ENCODE measurements at places on chromosomes 16 and 17. TPM values are rescaled to one million over a fixed set of nuclear protein-coding genes. Genes with fewer than 3 reads are reported as not detected.

The MYLK3 gene
- 1.5 TPM for polyA plus RNA-seq

The PRSS21 gene
- not detected for polyA plus RNA-seq

The PFAS gene
- polyA plus RNA-seq: 7.6 TPM

The LITAFD gene
- polyA plus RNA-seq: not detected

- DNase-seq: peak; percentile 82
- no peaks in the 10 kb centered on the region for H3K4me1 ChIP-seq
- peak overlapping the region; percentile 20 for H3K27ac ChIP-seq
- no peaks in the 10 kb centered on the region for H3K36me3 ChIP-seq
- H3K27me3 ChIP-seq: no peaks in the 10 kb centered on the region
Measured at GRCh38 chr16:56915336-56916119, 16.4 kb upstream of the HERPUD1 start.

DNA sequence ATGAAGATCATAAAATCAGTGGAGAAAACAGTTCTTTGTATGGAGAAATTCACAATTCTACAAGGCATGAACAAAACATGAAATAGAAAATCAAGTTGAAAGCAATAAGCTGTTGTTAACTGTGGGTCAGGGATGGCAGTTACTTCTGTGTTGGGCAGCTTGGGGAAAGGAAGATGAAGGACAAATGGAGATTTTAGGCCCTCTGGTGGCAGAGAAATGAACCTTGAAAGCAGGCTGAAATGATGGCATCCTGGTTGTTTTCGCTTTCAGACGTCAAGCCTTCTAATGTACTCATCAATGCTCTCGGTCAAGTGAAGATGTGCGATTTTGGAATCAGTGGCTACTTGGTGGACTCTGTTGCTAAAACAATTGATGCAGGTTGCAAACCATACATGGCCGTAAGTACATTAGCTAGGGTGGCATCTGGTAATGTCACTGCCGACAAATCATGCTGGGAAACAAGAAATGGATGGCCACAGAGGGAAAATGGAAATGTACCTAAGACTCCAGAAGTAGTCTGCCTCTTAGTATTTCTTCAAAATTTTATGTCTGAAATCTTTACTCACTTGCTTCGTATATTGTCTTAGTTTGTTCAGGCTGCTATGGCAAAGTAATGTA, 108.9 kb downstream of the MAP2K6 start:
- no peaks in the 10 kb centered on the region for H3K27me3 ChIP-seq
- H3K27ac ChIP-seq: no peak overlapping the region
- no peak for DNase-seq
- no peaks in the 10 kb centered on the region for H3K4me1 ChIP-seq
- H3K36me3 ChIP-seq: peaks cover 8% of the 10 kb centered on the region

DNA sequence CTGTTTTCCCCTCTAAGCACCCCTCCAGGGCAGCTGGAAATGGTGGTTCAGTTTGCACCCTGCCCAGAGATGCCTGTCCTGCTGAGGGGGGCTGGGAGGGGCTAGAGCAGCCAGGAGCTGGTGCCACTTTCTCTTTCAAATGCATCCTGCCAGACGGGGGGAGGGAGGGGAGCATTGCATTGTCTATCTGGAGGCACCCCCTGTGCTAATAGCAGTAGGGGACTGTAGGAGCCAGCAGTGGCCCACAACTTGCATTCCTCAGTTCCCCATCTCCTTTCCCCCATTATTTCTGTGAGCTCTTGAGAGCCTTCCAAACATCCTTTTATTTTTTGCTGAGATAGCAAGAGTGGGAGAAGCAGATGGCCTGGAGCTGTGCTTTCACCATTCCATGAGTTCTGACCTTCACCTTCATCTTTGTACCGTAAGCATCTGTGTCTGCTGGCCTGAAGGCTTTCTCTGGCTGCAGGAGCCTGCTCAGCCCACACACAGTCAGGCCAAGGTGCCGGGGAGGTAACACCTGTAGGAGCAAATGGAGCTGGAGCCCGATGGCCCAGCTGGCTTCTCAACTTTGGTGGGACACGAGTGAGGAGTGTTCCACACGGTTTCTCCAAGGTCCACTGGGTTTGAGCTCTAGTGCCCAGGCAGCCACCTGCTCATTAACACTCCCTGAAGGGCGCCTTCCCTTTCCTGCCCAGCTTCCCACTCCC, 5.2 kb downstream of the WFDC1 start:
- DNase-seq: no peak
- no peaks in the 10 kb centered on the region for H3K27me3 ChIP-seq
- H3K4me1 ChIP-seq: peaks cover 9% of the 10 kb centered on the region
- no peak overlapping the region for H3K4me3 ChIP-seq
- H3K36me3 ChIP-seq: no peaks in the 10 kb centered on the region

- H3K4me1 ChIP-seq: peaks cover 2% of the 10 kb centered on the region
Measured at GRCh38 chr17:49327835-49328784, 33.9 kb downstream of the ZNF652 start.

DNA sequence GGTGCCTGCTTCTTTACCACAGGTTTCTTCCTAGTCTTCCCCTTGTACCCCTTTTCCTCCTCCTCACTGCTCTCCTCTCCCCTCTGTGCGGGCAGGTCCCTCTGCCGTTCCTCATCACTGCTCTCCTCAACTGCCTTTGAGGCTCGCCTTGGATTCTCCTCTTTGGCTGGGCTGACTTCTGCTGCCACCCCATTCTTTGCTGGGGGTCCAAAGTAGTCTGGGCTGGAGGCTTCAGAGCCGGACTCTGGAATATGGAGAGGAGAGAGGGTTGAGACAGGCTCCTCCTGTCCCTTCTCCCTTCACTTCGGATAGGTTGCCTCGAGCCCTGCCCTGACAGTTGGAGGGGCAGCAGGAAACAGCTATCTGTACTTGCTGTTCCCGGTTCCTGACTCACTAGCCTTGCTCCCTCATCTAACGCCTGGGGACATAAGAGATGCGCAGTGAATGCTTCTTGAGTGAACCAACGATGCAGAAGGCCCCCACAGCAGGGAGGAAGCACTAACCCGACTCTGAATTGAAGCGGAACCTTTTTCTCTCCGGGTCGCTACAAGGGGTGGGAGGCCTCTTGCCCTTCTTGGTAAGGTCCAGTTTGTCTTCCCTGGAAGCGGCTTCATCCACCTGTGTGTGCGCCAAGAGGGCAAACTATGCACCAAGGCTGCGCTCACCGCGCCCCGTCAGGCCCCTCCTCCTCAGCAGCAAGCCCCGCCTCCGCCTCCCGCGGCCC, 655 bp downstream of the HIRIP3 start:
- H3K27ac ChIP-seq: peak overlapping the region; percentile 99
- H3K27me3 ChIP-seq: no peaks in the 10 kb centered on the region
- peaks cover 24% of the 10 kb centered on the region for H3K36me3 ChIP-seq
- no peak for DNase-seq
- H3K4me3 ChIP-seq: peak overlapping the region; percentile 99

DNA sequence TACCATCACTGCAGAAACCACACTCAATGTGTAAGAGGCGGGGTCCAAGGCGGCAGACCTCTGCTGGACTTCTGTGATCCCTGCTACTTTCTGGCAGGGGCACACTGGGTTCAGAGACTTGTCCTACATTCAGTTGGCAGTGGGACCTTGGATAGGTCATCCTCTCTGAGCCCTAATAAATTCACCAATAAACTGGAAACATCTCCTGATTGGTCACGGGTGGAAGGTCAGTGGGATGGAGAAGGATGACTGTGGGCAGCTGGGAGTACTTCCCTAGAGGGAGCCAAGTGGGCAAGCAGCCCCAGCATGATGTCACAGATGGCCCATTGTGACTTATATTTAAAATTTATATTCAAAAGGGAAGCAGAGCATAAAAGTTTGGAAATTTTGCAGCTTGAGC, 49.7 kb downstream of the RNF112 start:
- no peaks in the 10 kb centered on the region for H3K27me3 ChIP-seq
- H3K4me1 ChIP-seq: no peaks in the 10 kb centered on the region
- no peak for DNase-seq
- H3K27ac ChIP-seq: no peak overlapping the region

DNA sequence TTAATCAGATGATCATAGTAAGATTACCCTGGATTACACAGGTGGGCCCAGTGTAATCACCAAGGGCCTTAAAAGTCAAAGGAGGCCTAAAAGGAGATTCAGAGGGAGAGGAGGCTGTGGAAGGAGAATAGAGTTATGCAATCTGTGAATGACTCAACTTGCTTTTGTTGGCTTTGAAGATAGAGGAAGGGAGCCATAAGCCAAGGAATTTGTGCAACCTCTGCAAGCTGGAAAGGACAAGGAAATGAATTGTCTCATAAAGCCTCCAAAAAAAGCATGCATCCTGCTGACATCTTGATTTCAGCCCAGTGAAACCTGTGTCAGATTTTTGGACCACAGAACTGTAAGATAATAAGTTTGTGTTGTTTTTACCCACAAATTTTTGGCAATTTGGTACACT, 109.6 kb downstream of the CNTNAP4 start:
- H3K27ac ChIP-seq: no peak overlapping the region
- no peaks in the 10 kb centered on the region for H3K36me3 ChIP-seq
- no peaks in the 10 kb centered on the region for H3K27me3 ChIP-seq
- DNase-seq: no peak

DNA sequence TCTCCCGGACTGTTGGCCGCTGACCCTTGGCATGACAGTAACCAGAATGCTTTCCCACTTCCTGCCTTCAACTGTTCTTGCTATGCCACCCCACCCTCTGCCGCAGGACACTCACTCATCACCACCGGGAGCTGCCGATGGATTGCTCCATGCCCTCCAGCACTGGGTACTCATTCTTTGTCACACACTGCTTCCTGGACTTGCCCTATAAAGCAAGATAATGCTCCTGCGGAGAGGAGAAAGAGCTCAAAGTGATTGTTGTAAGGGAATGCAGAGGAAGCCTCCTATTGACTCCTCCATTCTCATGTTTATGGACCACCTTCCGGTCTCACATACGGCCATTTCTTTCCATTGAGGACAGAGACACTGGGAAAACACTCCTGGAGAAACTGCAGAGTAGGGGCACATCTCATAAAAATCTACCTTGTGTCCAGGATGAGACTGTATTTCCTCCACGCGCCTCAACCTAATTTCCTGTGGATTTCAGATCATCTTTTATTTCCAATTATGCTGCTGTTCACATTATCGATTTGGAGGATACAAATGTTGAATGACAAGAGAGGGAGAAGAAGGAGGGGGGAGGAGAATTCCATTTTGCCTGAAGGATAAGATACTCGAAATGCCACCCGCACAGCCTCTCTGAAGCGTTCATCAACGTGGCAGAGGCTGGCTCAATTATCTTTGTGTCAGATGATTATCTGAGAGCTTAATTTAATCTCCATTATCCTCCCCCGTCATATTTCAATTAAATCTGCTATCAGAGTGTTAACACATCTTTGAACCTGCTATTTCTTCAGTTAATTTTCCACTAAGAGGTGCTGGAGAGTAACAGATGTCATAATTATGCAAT, 486.1 kb upstream of the SALL1 start:
- no peak for DNase-seq
- no peaks in the 10 kb centered on the region for H3K4me1 ChIP-seq
- no peaks in the 10 kb centered on the region for H3K36me3 ChIP-seq
- H3K27me3 ChIP-seq: no peaks in the 10 kb centered on the region
- H3K4me3 ChIP-seq: no peak overlapping the region

- no peaks in the 10 kb centered on the region for H3K4me1 ChIP-seq
- no peak overlapping the region for H3K27ac ChIP-seq
- H3K36me3 ChIP-seq: no peaks in the 10 kb centered on the region
- no peak for DNase-seq
- no peak overlapping the region for H3K4me3 ChIP-seq
- H3K27me3 ChIP-seq: no peaks in the 10 kb centered on the region
Measured at GRCh38 chr16:11475896-11476630, 110.7 kb downstream of the LITAF start.

- no peaks in the 10 kb centered on the region for H3K4me1 ChIP-seq
- DNase-seq: no peak
- H3K36me3 ChIP-seq: no peaks in the 10 kb centered on the region
- no peaks in the 10 kb centered on the region for H3K27me3 ChIP-seq
- H3K4me3 ChIP-seq: no peak overlapping the region
Measured at GRCh38 chr17:13755851-13756250, 154.1 kb upstream of the HS3ST3A1 start.

- no peaks in the 10 kb centered on the region for H3K27me3 ChIP-seq
- H3K36me3 ChIP-seq: no peaks in the 10 kb centered on the region
- H3K27ac ChIP-seq: no peak overlapping the region
- DNase-seq: no peak
- H3K4me1 ChIP-seq: peaks cover 8% of the 10 kb centered on the region
Measured at GRCh38 chr16:970386-970765, 408 bp downstream of the LMF1 start.

DNA sequence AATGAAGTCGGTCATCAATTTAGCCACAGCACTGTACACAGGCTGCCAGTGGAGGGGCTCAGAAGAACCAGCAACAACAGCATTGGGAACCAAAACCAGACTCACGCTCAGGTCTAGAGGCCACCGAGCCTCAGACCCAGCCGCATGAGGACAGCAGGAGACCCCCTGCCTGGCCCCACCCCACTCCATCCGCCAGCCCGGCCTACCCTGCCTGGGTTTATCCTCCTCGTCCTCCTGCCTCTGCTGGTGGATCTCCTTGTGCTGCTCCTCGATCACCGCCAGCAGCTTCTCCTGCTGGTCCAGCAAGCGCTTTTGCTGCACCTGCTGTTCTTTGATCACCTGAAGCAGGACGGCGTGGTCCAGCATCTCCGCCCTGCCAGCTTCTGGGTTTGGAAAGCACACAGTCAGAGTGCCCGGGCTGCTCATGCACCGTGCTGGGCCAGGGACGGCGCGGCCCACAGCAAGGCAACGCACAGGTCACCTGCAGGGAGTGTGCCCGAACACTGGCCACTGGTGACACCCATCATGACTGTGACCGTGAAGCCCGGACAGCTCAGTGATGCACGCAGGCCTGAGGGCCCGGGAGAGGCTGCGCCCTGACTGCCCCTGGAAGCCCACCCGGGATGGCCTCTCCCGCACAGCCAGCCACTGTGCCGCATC, 7.7 kb downstream of the NDUFAF8 start:
- no peak overlapping the region for H3K27ac ChIP-seq
- no peak overlapping the region for H3K4me3 ChIP-seq
- H3K4me1 ChIP-seq: peaks cover 4% of the 10 kb centered on the region
- H3K36me3 ChIP-seq: peaks cover 10% of the 10 kb centered on the region
- H3K27me3 ChIP-seq: no peaks in the 10 kb centered on the region

DNA sequence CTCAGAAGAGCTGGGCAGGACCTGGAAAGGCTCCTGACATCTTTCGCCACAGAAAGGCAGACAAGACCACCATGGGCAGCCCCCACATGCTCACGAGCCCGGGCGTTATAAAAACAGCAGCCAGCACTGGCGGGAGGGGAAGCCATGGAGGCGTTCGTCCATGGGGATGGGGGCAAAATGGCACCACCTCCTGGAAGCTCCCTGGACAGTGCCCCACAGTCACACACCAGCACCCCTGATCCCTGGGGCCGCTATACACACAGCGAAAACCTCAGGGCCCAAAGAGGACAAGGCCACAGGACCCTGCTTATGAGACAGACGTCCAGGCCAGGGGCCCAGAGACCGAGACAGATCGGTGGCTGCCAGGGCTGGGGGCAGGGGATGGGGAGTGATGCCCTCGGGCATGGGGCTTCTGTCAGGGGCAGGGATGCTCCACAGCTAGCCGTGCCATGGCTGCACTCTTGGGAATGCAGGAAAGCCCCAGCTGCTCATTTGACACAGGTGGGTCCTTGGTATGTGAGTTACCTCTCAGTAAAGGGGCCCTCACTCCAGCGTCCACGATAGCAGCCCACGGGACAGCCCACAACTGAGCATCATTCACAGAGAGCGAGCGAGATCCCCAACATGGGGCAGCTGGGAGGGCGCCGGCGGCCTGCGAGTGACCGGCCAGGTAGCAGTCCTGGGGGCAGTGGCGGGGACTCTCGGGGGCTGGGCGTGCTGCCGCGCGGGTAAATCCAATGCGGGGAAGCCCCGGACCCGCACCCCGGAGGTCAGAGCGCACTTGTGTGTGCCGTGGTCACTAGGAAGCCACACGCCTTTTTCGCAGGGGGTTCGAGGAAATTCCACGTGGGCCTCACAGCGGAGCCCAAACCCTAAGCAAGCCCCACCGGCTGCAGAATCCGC, 6.4 kb upstream of the PVALEF start:
- no peak for DNase-seq
- H3K4me1 ChIP-seq: no peaks in the 10 kb centered on the region
- no peaks in the 10 kb centered on the region for H3K27me3 ChIP-seq
- H3K36me3 ChIP-seq: no peaks in the 10 kb centered on the region
- no peak overlapping the region for H3K4me3 ChIP-seq
